ENCODE measurements at places on chromosomes 12 and 14. TPM values are rescaled to one million over a fixed set of nuclear protein-coding genes. Genes with fewer than 3 reads are reported as not detected.

DNA sequence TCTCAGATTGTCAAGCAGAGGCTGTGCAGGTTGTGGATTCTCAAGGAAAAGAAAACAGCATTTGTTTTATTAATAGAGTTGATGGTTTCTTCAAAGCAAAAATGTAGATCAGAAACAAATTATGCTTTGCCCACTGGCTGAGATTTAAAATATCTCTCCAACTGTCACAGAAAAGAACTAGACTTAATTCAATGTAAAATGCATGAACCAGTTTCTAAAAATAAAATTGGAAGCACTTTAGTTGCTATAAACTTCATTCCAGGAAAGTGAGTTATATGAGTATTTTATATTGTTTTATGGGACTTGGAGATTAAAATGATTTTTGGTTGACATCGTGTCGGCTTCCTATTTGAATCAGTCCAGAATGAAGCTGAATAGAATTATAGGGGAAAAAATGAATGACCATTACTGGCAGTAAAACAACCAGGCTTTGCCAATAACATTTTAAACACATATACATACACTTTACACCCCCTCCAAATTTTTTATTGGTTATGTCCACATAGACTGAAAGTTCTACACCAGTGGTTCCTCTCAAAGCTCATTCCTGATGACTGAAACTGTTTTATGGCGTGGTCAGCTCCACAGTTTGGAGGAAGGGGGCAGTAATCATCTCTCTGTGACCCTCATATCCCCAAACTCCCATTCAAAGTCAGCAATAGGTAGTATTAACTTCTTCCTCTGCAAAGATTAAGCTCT, 55.5 kb upstream of the DAAM1 start:
- no peaks in the 10 kb centered on the region for H3K27me3 ChIP-seq
- no peak overlapping the region for H3K4me3 ChIP-seq
- no peaks in the 10 kb centered on the region for H3K36me3 ChIP-seq
- peak overlapping the region; percentile 60 for H3K27ac ChIP-seq

GRCh38 chr14:105363847-105364708, 34.3 kb upstream of the TEX22 start:
- H3K36me3 ChIP-seq = peaks cover 40% of the 10 kb centered on the region
- no peak overlapping the region for H3K27ac ChIP-seq
- no peak for DNase-seq

AMDHD1 gene
- 1.1 TPM for total RNA-seq

DNA sequence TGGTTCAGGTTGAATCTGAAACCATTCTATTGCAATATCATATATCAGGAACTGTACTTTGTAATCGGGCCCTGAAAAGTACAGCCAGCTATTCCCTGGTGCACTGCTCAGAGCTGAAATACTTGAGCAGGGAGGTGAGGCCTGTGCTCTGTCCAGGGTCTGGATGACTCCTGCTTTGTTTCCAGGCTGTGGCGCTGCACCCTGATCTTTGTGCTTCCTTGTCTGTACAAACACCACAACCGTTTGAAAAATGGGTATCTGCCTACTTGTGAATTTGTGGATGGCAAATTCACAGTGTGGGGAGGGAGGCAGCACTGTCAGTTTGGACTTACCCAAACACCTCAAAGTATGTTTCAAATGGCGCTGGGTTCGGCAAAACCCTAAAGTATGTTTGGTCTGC, 155.4 kb upstream of the FAR2 start:
- no peaks in the 10 kb centered on the region for H3K27me3 ChIP-seq
- H3K4me3 ChIP-seq = no peak overlapping the region
- no peak for DNase-seq
- H3K27ac ChIP-seq = no peak overlapping the region
- H3K36me3 ChIP-seq = no peaks in the 10 kb centered on the region

DNA sequence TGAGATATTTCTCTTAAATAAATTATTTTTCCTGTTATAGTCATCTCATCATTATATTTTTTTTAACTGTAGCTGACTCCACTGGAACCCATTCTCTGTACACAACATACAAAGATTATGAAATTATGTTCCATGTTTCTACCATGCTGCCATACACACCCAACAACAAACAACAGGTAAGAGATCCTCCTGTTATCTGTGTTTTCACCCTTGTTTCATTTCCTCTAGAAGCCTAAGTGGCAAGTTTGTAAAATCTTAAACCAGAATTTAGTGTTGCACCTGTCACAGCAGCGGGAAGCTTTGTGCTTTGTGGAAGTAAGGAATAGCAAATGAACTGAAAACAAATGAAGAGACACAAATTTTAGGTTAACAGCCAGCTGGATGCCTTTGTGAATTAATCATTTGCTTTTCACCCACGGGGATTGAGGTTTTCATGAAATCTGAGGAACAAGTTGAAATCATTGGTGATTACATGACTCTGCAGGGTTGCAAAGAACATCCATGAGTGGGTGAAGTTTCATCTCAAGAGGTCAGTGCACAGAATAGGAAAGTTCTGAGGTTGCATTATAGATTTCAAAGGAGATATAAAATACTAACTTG, 273.9 kb upstream of the RGS6 start:
- H3K36me3 ChIP-seq = peaks cover 15% of the 10 kb centered on the region
- DNase-seq = no peak
- H3K27me3 ChIP-seq = no peaks in the 10 kb centered on the region
- no peak overlapping the region for H3K4me3 ChIP-seq

DNA sequence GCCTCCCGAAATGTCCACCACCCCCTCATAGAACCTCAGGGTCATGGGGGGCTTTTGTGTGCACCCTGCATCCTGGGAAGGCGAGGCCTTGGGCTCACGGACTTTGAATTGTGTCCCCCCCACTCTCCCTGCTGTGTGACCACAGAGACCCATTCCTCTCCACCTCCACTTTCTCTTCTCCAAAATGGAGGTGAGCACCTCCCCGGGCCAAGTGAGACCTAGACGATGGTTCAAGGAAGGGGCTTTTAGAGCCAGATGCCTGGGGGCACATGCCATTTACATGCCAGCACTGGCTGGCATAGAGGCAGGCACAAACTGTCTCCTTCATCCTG, 33.5 kb downstream of the CYP46A1 start:
- no peaks in the 10 kb centered on the region for H3K36me3 ChIP-seq
- H3K27ac ChIP-seq = no peak overlapping the region
- H3K4me1 ChIP-seq = no peaks in the 10 kb centered on the region
- no peaks in the 10 kb centered on the region for H3K27me3 ChIP-seq
- no peak for DNase-seq

DNA sequence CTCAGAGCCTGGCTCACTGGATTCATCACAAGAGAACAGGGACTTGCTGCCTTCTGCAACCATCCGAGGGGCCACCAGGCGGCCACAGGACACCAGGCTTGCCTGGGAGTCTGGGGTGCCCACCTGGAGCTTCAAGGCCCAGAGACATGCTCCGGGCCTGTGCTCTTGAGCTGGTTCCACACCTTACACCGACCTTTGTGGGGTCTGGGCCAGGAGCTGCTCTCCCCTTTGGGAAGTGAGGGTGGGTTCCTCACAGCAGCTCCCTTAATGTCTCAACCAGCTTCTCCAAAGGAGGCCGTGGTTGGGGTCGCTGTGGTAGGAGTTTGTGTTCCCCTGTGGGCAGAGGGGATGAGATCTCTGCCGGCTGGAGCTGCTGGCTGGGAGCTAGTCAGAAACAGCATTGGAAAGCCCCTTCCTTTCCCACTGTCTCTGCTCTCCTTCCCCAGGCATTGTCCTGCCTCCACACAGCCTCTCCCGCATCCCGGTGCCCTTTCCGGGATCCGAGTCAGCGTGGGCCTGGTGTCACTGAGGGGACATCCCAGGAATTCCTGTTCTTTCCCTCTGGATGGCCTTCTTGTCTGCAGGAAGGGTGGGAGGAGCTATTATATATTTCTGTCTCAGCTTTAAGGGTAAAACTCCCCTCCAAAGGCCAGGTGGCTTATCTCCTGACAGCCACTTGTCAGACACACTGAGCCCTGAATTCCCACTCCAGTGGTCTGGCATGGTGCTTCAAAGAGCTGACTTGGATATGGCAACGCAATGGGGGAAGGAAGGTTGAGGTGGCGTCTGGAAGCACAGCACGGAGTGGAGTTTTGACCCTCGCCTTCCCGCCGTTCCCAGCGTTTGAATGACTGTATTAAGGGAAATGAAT, 5.1 kb upstream of the PAPLN start:
- H3K36me3 ChIP-seq = no peaks in the 10 kb centered on the region
- peak; percentile 63 for DNase-seq
- no peak overlapping the region for H3K4me3 ChIP-seq
- no peak overlapping the region for H3K27ac ChIP-seq
- peaks cover under 1% of the 10 kb centered on the region for H3K27me3 ChIP-seq

- no peak overlapping the region for H3K27ac ChIP-seq
- H3K27me3 ChIP-seq = no peaks in the 10 kb centered on the region
- H3K36me3 ChIP-seq = no peaks in the 10 kb centered on the region
- DNase-seq = no peak
- peaks cover 12% of the 10 kb centered on the region for H3K4me1 ChIP-seq
- H3K4me3 ChIP-seq = no peak overlapping the region
Measured at GRCh38 chr14:31954991-31955390, 122.1 kb upstream of the ARHGAP5 start.
